Fibroblast of lung (primary cell): ENCODE measurements at places on chromosomes 11 and 22. TPM values are rescaled to one million over a fixed set of nuclear protein-coding genes. Genes with fewer than 3 reads are reported as not detected.

- no peak for DNase-seq
These were observed 184.2 kb downstream of the FAM76B start for GRCh38 chr11:95605271-95605940.

GRCh38 chr11:92251980-92252379, 27.4 kb downstream of the FAT3 start:
- DNase-seq: peak; percentile 26

DNA sequence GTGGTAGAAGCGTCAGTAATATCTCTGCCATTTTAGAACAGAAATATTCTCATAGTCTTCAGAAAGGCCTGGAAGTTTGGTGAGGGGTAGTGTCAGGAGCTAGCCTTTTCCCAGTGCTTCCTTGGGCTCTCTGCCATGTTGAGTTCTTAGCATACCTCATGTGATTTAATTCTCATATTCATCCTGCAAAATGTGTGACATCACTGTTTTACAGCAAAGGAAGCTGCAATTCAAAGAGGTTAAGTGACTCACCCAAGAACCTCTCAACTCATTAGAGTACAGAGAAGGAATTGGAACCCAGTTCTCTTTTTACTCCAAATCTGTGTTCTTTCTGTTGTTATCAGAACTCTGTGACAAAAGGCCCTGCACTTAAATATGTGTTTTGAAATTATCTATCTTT, 72.1 kb downstream of the RNF169 start:
- DNase-seq: peak; percentile 93

DNA sequence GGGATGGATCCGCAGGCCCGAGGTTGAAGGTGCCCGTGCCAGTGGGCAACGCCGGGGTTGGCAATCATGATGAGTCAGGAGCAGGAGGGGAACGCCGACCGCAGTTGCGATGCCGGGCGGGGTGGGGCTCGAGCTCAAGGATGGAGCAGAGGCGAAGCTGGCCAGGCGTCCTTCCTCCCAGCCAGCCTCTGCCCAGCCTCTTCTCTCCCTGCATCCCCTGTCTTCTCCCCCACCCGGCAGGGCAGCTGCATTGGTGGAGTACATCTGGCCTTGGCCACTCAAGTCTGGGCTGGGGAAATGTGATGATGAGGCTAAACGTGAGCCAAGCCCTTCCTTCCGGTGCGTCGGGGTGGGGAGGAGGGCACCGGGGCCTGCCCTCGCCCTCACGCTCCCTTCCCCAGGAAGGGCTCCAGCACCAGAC, 3.9 kb downstream of the IFITM10 start:
- no peak for DNase-seq

DNA sequence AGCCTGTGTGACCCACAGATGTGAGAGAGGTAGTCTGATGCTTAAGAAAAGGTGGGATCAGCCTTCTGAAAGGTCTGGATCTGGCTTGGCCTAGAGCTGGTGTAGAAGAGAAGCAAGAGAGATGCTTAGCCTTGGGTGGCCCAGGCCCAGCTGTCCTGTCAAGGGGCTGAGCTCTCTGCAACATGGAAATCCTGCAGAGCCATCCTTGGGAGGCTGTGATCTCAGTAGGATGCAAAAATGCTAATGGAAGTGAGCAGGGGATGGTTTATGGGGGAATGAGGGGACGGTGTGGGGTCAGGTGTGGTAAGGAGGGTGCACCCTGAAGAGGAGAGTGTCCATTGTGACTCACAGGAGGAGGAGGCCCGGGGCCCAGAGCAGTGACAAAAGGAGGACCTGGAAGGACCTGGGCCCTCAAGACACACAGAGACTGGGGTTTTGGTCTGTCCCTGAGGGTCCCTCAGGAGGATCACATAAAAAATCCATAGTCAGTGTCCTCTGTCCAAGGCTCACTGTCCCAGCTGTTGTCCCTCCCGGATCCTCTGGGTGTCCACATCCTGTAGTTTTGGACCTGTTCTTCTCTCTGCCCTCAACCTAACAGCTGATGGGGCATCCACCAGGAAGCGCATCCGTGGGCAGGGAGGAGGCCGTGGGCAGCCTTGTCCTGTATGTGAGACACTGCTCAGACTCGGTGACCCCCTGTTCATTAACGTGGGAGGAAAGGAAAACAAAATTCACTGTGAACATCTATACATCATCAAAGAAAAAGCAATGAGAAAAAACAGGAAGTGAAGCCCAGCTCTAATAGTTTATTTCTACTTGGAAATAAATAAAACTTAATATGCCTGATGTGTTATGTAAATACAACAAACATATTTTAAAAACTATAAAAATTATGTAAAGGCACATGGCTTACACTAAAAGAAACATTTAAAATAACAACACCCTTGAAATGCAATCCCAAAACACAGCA, 129.8 kb downstream of the ZNF280B start:
- DNase-seq: no peak

GRCh38 chr11:1676229-1676740, 20.7 kb upstream of the KRTAP5-6 start:
- no peak for DNase-seq

The LDLRAD3 gene
- 3.8 and 4.9 TPM in 2 replicates for total RNA-seq

The SLC22A9 gene
- not detected in 2 replicates for total RNA-seq

DNA sequence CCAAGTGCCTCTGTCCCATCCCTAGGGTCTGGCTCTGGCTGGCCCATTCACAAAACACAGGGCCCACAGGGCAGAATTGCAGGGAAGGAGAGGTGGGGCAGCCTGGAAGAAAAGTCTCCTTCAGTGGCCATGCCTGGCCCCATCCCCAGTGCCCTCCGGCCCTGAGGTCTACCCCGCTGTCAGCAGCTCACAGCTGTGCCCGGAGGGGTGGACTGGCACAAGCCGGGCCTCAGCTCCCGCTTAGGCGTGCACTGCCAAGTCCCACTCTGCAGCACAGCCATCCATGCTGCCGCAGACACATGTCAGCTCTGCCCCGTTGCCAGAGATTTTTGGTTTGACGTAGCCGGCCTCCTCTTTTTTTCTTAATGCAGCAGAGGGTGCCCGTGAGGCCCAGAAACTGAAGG, 3.9 kb upstream of the SCN2B start:
- peak; percentile 60 for DNase-seq

The PRSS23 gene
- total RNA-seq: 141 and 194 TPM in 2 replicates

- no peak for DNase-seq
These were observed 166.1 kb upstream of the MTNR1B start for GRCh38 chr11:92803391-92803790.
